ENCODE measurements at places on chromosomes 13 and 19. TPM values are rescaled to one million over a fixed set of nuclear protein-coding genes. Genes with fewer than 3 reads are reported as not detected.

- no peak for DNase-seq
Observed at GRCh38 chr13:33164331-33164730, 121.2 kb downstream of the STARD13 start.

DNA sequence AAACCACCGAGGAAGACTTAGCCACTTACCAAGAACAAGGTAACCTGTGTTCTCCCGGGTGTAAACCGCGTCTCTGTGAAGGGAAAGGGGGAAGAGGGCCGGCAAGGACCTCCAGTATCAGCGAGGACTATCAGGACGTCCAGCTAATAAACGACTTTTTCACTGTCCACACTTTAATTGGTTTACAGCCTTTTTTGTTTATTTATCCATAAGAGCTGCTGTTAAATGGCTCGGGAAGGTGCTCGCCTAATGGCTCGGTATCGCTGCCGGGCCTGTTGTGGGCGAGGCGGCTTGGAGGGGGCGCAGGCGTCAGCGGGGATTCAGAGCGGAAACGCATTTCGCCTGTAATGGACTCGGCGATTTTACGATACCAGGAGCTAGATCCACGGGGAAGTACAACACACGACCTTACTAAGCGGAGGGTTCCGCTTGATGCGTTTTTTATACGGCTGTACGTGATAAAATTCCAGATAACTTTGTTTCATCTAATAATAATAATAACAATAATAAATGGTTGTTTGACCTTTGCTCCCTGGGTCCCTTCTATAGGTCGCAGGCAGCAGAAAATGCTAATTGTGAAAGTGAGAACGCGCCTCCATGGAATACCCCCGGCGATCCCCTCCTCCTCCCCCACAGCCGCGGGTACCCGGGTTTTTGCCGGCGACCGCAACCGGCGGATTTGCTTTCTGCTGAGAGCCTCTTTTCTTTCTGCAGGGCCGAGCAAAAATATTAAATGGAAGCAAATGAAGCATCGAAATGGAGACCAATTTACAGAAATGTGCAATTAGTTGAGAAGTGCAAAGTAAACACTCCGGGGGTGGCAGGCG, 2.5 kb upstream of the PDX1 start:
- DNase-seq = no peak

DNA sequence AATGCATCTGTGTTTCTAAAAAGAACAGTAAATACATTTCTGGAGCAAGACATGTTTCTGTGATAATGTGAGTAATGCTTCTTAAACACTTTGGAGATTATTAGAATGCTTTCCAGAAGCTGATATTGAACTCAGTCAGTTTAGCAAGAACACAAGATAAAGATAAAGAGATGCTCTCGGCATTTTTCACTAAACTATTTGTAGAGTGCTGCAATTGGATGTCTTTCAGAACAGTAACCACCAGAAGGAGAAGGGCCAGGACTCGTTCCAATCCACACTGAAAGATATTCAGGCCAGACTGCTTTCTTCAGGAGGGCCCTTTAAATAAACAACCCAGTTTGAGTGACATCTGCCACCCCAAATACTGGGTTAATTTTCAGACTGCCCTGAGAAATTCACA, 456.0 kb downstream of the TBC1D4 start:
- DNase-seq = no peak

The SGCG gene
- polyA plus RNA-seq = 24.4 TPM

The PEX11G gene
- polyA plus RNA-seq = 4.4 TPM

- no peak for DNase-seq
Observed at GRCh38 chr19:37867831-37868230, 38.6 kb downstream of the WDR87 start.

DNA sequence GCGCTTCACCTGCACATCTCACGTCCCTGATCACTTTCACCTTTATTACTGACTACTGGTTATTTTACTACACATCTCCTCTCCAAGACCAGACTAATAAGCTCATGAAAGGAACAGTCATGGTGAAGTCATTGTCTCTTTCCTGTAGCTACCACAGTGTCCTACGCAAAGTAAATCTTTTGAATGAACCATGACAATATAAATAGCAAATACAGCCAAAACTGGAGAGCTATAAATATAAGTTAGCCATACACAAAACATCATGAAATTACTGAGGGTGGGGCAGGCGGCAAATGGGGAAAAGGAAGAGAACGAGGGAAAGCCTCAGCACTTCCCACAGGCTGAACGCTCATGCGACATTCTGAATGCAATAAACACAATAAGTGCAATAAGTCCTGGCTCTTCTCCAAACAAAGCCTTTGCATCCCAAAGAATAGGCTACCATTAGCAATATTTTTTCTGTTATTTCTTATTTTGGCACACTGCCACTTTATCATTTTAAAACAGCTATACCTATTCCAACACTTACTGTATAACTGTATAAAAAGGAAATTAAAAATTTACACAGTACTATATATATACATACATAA, 62.5 kb downstream of the TUBGCP3 start:
- no peak for DNase-seq

The EID2B gene
- 4.7 TPM for polyA plus RNA-seq

Measured in left renal pelvis (tissue), 4 donors.